Endothelial cell of coronary artery (primary cell): ENCODE measurements at places on chromosomes 12 and 14. TPM values are rescaled to one million over a fixed set of nuclear protein-coding genes. Genes with fewer than 3 reads are reported as not detected.

Gene KLRB1
- not detected in 2 replicates for total RNA-seq

Gene COX8C
- total RNA-seq: not detected in 2 replicates

Gene VRTN
- total RNA-seq: not detected in 2 replicates

Gene DTX1
- under 0.01 TPM in 1 of 2 replicates, not detected in the other for total RNA-seq

Gene TAOK3
- total RNA-seq: 21.5 and 37.3 TPM in 2 replicates
